IPS DF 6.9 (cell line): ENCODE measurements at places on chromosomes 5 and 9.

GRCh38 chr9:136013116-136013515 is 51.9 kb upstream of the UBAC1 start:
- no peaks in the 10 kb centered on the region; the same call in 1 of the 2 replicates for H3K36me3 ChIP-seq
- H3K27me3 ChIP-seq: no peaks in the 10 kb centered on the region
- no peak overlapping the region for H3K27ac ChIP-seq
- H3K4me1 ChIP-seq: peaks cover 20% of the 10 kb centered on the region

DNA sequence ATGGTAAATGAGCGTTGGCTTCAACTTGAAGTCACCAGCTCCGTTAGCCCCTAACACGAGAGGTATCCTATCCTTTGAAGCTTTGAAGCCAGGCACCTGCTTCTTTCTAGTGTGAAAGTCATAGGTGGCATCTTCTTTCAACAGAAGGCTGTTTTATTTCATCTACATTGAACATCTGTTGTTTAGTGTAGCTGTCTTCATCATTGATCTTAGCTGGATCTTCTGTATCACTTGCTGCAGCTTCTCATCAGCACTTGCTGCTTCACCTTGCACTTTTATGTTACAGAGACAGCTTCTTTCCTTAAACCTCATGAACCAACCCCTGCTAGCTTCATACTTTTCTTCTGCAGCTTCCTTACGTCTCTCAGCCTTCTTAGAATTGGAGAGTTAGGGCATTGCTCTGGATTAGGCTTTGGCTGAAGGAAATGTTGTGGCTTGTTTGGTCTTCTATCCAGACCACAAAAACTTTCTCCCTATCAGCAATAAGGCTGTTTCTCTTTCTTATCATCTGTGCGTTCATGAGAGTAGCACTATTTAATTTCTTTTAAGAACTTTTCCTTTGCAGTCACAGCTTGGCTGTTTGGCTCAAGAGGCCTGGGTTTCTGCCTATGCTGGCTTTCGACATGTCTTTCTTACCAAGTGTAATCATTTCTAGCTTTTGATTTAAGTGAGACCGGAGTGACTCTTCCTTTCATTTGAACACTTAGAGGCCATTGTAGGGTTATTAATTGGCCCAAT is 47.2 kb downstream of the PCSK5 start:
- H3K27me3 ChIP-seq: no peaks in the 10 kb centered on the region
- no peak for DNase-seq
- H3K36me3 ChIP-seq: no peaks in the 10 kb centered on the region
- H3K4me1 ChIP-seq: no peaks in the 10 kb centered on the region

DNA sequence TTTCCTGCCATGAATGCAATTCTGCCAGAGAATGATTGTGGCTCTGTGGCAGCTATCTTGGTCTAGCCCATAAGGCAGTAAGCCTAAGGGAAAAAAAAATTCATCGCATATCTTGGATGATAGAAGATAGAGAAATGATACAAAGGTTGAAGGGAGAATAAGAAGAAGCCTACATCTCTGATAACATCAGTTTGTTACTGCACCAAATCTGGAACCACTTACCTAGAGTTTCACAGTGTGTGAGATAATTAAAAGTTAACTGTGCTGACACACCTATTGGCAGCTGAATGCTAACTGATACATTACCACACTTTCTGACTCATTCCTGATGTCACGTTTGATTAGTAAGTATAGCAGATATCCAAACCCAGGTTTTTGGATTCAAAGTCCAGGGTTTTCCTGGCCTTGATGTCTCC is 91.6 kb upstream of the TAF11L2 start:
- no peak overlapping the region for H3K4me3 ChIP-seq
- H3K36me3 ChIP-seq: no peaks in the 10 kb centered on the region
- H3K27me3 ChIP-seq: no peaks in the 10 kb centered on the region; the same call in 1 of the 2 replicates
- no peak for DNase-seq
- peaks cover 6% of the 10 kb centered on the region; the same call in 1 of the 2 replicates for H3K4me1 ChIP-seq

DNA sequence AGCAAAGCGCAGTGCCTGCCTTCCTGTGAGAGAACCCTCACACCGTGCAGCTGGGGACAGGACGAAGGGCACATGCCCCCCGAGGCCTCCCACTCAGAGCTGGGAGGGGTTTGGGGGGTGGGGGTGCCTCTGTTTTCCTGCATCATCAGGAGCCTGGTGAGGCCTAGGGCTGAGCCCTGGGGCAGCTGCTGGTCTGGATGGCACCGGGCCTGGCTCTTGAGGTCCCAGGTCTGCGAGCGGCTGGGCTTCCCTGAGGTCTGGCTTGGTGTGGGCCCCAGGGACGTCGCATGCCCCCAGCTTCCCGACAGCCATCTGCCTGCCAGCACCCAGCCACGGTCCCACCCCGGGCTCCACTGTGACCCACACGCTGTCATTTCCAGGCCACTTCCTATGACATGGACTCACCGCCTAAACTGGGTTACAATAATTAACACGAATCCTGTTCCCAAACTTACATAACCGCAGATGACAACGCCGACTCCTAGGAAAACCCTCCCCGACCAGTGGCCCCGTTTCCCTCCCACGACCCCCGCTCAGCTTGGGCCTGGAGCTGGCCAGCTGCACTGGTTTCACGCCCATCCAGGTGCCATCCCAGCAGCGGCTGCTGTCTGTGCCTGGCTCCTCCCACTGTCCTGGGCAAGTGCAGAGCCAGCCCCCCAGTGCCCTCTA is 8.7 kb downstream of the NACC2 start:
- H3K4me1 ChIP-seq: peaks cover 9% of the 10 kb centered on the region; the same call in 1 of the 2 replicates
- no peaks in the 10 kb centered on the region for H3K27me3 ChIP-seq
- H3K36me3 ChIP-seq: no peaks in the 10 kb centered on the region
- no peak overlapping the region for H3K27ac ChIP-seq
- H3K4me3 ChIP-seq: no peak overlapping the region

DNA sequence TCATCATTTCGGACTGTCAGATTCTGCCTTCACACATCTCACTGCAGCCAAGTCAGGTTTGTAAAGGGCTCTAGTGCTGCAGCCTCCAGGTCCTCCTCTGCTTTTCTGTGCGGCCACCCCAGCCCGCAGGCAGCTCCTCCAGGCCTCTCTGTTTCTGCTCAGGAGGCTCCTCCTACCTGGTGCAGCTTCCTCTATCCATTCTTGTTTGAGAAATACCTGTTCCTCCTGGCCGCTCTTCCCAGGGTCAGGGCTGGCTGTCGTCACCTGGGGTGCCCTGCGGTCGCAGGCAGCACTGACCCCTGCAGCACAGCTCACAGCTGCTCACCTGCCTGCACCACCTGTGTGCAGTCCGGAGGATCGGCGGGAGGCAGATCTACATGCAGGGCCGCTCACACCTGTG is 387.7 kb upstream of the IRX4 start:
- no peak overlapping the region for H3K27ac ChIP-seq
- no peaks in the 10 kb centered on the region for H3K4me1 ChIP-seq
- no peaks in the 10 kb centered on the region for H3K27me3 ChIP-seq
- no peaks in the 10 kb centered on the region for H3K36me3 ChIP-seq
- no peak overlapping the region for H3K4me3 ChIP-seq
